ENCODE measurements at places on chromosomes 6 and 20.

DNA sequence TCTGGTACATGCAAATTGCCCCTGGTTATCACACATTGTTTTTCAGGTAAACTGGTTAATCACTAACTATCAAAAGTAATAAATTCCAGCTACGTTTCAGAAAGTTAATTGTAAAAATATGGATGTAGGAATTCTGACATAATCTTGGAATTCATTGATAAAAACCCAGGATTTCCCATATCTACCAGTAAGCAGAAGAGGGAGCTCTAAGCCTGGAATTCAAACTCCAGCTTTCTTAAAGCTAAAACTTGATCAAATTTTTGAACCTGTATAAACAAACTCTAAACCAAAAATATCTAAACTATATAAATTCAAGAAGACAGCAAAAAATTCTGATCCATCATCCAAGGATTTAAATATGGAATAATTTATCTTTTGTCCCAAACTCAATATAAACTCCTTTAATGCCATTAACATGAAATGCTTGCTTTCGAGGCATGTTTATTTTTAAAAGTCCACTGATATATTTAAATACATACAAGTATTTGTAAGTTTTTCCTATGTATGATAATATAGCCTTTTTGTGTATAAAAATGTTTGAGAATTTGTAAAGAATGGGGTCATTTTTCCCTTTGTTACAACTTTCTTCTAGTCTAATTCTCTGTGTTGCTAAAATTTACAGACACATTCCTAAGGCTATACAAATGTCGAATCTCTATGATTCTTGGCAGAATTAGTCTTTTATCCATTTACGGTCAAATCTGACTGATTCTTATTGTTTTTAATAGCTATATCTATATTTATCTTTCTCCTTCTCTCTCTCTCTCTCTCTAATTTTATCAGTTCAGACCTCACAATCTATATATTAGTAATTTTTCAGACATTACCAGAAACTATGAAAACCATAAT, 91.4 kb upstream of the RNF217 start:
- DNase-seq = no peak

DNA sequence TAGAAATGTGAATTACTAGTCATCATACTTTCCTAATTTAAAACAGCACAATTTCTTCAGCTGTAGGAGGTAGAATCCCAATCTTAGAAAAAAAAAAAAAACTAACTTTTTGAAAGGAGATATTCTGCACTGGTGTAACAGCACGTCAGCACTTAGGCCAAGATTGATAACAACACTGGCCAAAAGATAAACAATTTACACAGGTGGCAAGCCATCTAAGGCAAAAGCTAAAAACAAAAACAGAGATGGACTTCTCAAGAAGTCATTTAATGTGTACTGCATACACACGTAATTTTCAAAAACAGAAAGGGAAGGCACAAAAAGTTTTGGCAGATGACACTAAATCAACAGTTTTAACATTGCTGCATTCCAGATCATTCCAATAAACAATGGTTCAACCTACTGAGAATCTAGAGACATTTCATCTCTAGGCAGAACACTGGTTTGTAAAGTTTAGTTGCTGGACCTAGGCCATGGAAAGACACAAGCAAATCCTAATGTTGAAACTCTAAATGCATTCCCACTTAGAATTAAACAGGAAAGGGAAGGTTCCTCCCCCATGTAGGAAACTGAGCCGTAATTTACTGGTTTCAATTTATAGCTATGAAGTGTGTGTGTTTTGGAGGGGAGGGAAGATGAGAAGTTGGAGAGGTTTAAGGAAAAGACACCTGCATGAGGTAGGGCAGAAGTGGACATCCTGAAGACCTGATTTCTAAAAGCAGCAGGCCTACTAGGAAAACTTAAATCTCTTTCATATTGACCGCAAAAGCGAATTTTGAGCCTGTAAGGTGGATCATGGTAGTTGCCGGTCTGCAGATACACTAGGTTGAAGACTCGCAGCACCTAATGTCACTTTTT, 1.3 kb downstream of the GCLC start:
- DNase-seq = no peak

DNA sequence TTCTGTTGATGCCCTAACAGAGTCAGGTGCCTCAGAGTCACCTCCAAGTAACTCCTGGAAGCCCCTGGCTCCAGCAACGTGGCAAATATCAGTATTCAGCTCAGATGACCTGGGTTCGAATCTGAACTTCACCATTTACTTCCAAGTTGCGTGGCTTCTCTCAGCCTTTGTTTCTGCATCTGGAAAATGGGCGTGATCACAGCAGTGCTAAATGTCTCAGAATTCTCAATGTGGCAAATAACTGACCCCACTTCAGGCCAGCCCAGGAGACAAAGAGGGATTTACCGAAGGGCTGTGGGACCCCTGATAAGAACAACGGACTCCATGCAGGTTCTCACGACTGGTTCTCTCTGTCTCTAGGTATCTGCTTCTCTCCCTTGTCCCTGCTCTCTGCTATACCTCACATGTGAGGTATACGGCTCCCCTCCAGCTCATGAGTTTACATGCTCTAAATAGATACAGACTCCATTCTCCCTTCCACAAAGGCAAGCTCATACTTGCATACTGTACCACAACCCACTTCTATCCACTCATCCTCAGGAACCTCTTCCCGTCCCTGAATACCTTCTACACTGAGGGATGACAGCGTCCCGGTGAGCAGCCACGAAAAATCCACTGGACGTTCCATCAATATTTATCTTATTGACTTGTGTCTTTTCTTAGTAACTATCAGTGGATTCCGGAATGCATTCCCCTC, 84.1 kb downstream of the SNX5 start:
- no peak for DNase-seq

DNA sequence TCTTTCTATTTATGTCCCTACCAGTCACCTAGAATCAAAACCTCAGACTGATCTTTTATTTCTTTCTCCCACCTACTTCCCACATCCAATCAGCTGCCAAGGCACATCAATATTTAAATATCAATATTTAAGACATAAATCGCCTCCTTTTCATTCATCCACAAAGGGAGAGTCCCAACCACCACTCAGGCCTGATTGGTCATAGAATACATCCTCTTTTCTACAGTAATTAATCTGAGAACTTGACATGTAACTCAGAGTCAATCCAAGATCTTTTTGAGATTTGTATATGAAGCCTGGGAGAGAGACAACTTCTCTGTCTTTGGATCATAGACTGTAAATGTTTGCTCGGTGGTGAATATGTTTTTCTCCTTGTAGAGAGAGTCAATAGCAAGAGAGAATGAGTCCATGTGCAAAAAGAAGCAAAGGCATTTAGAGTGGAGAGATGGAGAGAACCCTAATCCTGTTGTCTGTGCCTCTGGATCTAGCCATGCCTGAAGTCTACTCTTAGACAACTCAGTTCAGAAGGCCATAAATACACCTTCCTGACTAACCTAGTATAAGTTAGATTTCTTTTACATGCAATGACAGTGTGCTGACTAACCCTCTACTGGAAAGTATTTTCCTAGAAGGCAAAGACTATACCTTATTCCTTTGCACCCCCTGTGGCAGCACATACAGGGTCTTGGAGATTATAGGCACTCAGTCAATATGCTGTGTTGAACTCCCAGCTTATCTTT, 12.1 kb upstream of the NEDD9 start:
- no peak for DNase-seq

GRCh38 chr6:6750594-6751265, 162.2 kb downstream of the LY86 start:
- no peak for DNase-seq

- peak; percentile 6 for DNase-seq
Observed at GRCh38 chr20:208942-209566, 18.0 kb upstream of the DEFB129 start.
